ENCODE measurements at places on chromosomes 16 and 17.

DNA sequence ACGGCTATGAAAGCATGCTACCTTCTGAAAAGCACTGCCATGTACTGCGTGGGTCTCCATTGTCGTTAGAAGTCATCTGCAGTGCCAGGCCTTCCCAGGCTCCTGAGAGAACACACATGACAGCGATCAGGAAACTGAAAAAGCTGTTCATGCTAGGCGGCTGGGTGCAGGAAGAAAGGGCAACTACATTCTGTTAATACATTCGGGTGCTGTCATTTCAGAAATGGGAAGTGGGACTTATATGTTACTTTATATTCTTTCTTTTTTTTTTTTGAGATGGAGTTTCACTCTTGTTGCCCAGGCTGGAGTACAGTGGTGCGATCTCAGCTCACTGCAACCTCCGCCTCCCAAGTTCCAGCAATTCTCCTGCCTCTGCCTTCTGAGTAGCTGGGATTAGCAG, 19.9 kb downstream of the CFAP20 start:
- DNase-seq: no peak

DNA sequence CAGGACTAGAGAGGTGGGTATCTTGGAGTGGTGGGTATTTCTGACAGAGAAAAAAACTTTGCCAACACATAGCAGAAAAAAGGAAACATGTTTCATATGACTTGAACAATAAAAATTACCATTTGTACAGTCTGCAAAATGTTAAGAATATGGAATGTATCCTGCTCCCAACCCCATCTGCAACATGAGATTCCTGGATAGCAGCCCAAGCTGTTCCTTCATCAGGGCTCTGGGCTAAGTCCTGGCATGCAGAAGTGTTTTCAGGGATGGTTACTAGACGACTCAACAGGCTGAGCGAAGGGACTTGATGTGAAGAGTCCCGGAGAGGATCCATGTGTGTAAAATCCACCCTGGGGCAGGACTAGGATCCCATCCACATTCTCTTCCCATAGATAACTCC, 121.0 kb upstream of the IRX3 start:
- DNase-seq: peak; percentile 42

DNA sequence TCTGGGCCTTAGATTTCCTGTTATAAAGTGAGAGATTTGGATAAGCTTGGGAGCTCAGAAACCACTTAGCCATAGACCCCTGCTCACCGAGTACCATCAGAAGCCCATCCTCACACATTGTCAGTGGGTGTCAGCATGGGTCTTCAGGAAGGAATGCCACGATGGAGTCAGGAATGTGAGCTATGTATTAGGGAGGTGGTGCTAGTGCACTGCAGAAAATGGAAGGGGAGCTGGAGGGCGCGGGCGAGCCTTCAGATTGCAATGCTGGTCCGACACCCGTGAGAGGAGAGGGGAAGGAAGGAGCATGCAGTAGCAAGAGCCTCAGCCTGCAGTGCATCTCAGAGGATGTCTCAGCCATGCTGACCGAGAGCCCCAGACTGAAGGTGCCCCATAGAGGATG, 294.5 kb downstream of the FOXL1 start:
- no peak for DNase-seq

DNA sequence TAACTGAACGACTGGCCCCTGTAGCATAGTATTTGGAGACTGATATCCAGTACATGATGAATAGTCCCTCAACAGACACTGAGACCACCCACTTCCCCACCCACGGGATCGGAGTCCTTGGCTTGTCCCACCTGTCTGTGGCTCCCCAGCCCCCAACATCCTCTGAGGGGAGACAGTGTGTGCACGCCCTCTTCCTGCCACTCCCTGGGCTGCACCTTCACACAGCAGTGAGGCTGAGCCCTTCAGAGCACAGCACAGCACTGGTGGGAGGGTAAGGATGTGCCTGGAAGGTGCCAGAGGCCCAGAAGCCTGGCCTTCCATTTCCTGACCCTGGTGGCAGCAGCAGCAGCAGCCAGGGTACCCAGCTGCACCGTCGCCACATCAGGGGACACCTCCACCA, 11.0 kb downstream of the DNASE1 start:
- DNase-seq: no peak
